NCI-H748 treated with DMSO at 0.1 percent for 48 hours (cell line): ENCODE measurements at places on chromosomes 2 and 18.

DNA sequence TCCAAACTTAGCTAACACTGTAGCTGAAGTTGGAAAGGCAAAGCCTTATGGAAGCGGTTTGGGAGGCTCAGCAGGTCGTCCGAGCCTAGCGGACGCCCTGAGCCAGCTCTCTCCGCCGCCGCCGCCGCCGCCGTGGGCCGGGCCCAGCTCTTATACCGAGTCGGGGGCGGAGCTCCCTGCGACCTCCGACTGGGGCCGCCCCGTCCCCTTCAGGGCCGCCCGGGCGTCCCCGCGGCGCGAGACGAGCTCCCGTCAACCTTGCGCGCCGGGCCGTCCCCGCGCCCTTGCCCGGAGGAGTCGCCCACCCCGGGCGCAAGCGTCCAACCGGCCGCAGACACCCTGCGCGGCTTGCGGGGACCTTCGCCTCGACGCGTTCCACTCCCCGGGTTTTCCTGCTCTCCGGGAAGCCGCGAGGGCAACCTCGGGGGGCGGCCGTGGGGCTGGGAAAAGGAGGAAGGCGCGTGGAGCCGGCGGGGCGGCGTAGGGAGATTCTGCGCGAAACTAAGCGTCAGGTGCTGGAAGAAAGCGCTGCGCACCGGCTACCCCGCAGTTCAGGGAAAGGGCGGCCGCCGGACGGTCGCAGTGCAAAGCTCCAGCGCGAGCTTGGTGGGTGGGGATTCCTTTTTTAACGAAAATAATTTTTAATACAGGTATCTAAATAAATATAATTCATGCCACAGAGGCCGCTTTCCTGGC, at the start of gene SLC40A1:
Gene SLC40A1, minus strand, starts transcription at position 129 of the 696 bp plus-strand sequence. CDS start 326 bp downstream, outside the sequence.
- DNase-seq: peak; percentile 52

GRCh38 chr18:62170857-62171256, 16.0 kb downstream of the PIGN start:
- DNase-seq: no peak

DNA sequence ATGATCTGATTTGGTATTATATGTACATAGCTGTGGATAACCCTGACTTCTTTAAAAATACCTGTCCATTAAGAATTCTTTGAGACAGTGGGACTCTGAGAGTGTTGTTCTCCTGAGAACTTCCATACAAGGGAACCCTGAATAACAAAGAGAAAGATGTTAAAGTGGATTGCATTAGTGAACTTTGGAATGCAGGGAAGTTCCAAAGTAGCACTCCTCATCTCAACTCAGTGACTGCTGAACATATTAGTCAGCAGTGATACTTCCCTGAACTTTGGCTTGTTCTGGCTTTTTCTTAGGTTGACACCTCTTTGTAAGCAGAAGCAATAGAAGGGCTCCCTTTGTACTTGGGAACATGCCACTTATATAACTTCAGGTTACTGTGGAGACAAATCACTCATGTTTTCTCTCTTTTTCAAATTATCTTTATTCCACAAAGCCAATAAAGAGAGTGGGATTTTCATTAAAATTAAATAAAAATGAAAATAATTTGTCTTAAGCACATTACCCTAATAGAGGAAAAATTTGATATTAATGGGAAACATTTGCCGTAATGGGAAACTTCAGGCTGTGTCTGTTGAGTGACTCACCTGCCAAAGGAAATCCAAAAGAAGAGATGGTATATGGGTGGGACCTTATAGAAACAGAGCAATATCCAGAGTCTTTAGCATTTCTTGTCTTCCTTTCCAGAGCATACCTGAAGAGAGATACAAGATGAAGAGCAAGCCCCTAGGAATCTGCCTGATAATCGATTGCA, 33.3 kb downstream of the CFLAR start:
- no peak for DNase-seq

GRCh38 chr2:238502956-238503791, 76.4 kb downstream of the ASB1 start:
- DNase-seq: no peak

DNA sequence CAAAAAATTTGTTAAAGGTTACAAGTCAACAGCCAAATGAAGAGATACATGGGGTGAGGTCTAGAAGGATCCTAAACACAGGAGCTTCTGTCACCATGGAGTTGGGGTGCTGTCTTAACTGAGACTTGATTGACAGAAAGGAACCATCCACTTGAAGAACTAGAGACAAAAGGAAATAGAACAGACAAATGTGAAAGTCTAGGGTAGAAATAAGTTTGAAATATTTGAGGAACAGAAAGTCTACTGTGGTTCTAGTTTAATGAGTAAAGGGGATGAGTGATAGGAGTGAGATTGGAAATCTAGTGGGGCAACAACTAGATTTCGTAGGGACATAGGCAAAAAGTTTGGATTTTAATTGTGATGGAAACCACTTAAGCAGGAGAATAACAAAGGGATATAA, 18.7 kb downstream of the RBBP8 start:
- DNase-seq: no peak

- DNase-seq: no peak
These were observed 2.2 kb upstream of the MYCN start for GRCh38 chr2:15937882-15938802.

DNA sequence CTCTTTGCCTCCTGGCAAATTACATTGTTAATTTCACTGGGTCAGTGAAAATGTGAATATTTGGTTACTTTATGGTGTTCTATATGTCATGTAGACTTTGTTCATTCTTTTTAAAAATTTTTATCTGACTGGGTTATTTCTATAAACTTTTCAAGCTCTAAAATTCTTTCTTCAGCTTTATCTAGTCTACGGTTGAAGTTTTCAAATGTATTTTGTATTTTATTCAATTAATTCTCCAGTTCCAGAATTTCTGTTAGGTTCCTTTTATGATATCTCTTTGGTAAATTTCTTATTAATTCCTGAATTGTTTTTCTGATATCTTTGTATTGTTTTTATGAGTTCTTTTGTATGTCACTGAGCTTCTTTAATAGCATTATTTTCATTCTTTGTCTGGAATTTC, 228.1 kb downstream of the LPIN1 start:
- DNase-seq: no peak

- DNase-seq: no peak
These were observed 31.3 kb upstream of the PTPN4 start for GRCh38 chr2:119728421-119728820.

GRCh38 chr2:112164876-112165275, 26.7 kb downstream of the FBLN7 start:
- no peak for DNase-seq

- DNase-seq: no peak
These were observed 326.2 kb downstream of the SETBP1 start for GRCh38 chr18:45006934-45007333.

GRCh38 chr2:170212625-170213280, 34.8 kb downstream of the MYO3B start:
- DNase-seq: no peak

DNA sequence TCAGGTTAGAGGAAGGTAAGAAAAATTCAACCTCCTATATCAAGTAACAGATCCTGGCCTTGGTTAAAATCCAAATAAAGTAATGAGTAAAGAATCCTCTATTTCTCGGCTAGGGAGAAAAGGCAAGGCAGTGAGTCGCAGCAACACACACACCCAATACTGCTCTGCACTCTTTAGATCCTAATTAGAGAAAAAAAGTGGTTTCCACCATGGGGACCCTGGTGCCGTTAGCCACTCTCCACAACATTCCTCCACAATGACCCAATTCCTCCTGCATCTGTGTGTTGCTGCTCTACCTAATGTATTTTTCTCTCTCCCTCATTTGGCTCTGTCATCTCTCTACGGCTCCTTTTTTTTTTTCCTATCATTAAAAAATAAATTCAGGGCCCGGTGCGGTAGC, 462.7 kb downstream of the METTL4 start:
- DNase-seq: no peak

- DNase-seq: no peak
These were observed 25.9 kb downstream of the SPP2 start for GRCh38 chr2:234076451-234076850.

GRCh38 chr2:120783969-120784372, 48.3 kb downstream of the GLI2 start:
- no peak for DNase-seq

GRCh38 chr2:182134201-182134600, 148.5 kb downstream of the PPP1R1C start:
- DNase-seq: no peak

- no peak for DNase-seq
These were observed 34.1 kb downstream of the HK2 start for GRCh38 chr2:74867841-74868658.

- no peak for DNase-seq
These were observed 41.3 kb downstream of the PDCL3 start for GRCh38 chr2:100603948-100604633.

- DNase-seq: no peak
These were observed 73.2 kb downstream of the HS1BP3 start for GRCh38 chr2:20577495-20578235.

DNA sequence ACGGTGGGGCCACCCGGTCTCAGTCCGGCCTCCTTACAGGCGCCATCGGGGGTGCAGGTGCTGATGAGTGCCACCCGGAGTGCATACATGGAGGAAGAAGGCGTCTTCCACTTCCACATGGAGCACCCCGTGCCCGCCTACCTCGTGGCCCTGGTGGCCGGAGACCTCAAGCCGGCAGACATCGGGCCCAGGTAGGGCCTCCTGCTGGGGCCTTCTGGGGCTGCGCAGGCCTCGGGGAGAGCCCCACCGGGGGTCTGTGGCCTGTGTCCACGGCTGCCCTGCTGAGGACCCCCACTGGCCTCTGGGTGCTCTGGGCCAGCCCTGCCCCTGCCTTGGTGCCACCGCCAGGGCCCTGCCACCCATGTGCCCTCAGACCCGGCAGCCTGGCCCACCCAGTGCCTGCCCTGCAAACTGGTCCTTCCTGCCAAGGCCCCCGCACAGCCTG, 4.8 kb downstream of the RNPEPL1 start:
- no peak for DNase-seq
